ENCODE measurements at places on chromosomes 7 and 10. TPM values are rescaled to one million over a fixed set of nuclear protein-coding genes. Genes with fewer than 3 reads are reported as not detected.

DYNC1I1 gene
- total RNA-seq: not detected

ZNF853 gene
- total RNA-seq: not detected

FXYD4 gene
- total RNA-seq: not detected

CFAP46 gene
- 0.12 TPM for total RNA-seq

UNCX gene
- not detected for total RNA-seq

POU6F2 gene
- total RNA-seq: 0.19 TPM

AKR1D1 gene
- not detected for total RNA-seq

VIM gene
- 1,413 TPM for total RNA-seq

LRRC18 gene
- not detected for total RNA-seq

LMOD2 gene
- total RNA-seq: not detected

AGAP3 gene
- total RNA-seq: 95.6 TPM

DUSP5 gene
- 61.0 TPM for total RNA-seq

ZNF467 gene
- 3.2 TPM for total RNA-seq
